Ascending aorta (tissue), 2 donors: ENCODE measurements at places on chromosomes 2 and 18. TPM values are rescaled to one million over a fixed set of nuclear protein-coding genes. Genes with fewer than 3 reads are reported as not detected.

The C2orf74 gene
- total RNA-seq = 7.2 TPM

The SCN7A gene
- total RNA-seq = 2.9 TPM

The NMUR1 gene
- total RNA-seq = 1.8 TPM

The TDRD15 gene
- total RNA-seq = not detected

The TOGARAM2 gene
- total RNA-seq = not detected

The CRYGD gene
- not detected for total RNA-seq

The SLC4A5 gene
- 0.11 TPM for total RNA-seq

The C18orf32 gene
- total RNA-seq = 7.8 TPM

The ST8SIA3 gene
- total RNA-seq = not detected

The CD8B2 gene
- total RNA-seq = not detected

The POTEI gene
- total RNA-seq = not detected

The RRM2 gene
- not detected for total RNA-seq

The PLEKHH2 gene
- total RNA-seq = 15.0 TPM
